ENCODE measurements at places on chromosomes 6 and 20.

DNA sequence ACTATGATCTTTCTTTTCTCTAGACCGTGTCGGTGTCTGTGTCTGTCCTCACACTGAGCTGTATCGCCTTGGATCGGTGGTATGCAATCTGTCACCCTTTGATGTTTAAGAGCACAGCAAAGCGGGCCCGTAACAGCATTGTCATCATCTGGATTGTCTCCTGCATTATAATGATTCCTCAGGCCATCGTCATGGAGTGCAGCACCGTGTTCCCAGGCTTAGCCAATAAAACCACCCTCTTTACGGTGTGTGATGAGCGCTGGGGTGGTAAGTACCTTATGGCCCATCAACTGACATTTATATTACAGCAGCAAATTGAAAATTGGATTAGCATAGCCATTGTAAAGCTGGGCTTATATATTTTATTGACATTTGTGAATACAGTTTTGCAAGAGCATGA, 72.2 kb upstream of the GFRAL start:
- DNase-seq = no peak

DNA sequence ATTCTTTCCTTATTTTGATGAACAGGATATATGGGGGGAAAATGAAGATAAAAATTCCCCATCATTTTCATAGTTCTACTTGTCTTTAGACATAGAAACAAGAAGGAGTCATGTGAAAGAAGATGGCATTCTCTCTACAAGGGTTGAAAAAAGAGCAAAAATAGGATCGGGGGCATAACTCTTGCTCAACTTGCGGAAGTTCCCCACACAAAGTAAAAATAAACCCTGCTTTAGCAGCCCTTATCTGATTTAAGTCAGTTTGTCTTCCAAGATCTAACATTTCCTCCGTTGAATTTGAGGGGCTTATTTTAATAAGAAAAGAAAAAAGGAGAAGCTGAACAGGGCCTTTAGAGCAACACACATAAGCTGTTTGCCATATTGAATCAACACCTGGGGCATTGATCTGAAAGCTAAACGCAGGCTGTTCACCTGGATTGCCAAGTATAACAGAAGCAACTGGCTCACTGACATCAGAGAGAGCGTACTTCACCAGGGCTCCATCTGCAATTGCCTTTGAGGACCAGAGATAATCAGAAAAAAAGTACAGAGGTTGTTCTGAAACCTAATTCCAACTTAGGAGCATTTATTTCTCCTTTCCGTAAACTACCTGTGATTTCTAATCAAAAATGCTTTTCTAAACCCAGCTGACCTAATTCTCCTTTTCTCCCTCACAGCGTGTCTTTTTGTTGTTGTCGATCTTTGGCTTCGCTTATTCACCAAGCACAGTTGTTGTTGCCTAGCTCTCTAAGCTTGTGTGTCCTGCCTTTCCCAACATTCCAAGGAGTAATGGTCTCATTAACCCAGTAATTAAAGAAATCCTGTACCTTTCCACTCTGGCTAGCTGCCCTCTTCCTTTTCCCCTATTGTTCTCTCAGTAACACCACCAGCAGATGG, 568.0 kb downstream of the KIF16B start:
- no peak for DNase-seq

- DNase-seq = no peak
These were observed 1.9 kb downstream of the GDF5 start for GRCh38 chr20:35436177-35436573.

DNA sequence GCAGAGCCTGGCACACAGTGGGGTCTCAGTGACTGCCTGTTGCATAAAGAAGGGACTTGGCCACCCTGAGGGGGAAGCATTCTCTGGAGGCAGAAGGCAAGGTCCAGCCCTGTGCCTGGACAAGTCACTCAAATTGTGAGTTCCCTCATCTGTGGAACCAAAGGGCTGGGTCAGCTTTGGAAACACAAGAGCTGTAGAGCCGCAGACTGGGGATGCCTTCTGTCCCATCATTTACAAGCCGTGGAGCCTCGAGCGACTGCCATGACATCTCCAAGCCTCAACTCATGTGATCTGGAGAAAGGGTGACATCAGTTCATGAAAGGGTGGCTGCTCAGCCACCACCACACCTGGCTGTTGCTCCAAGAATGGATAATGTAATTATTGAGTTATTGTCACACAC, 20.4 kb upstream of the SIRPD start:
- no peak for DNase-seq

DNA sequence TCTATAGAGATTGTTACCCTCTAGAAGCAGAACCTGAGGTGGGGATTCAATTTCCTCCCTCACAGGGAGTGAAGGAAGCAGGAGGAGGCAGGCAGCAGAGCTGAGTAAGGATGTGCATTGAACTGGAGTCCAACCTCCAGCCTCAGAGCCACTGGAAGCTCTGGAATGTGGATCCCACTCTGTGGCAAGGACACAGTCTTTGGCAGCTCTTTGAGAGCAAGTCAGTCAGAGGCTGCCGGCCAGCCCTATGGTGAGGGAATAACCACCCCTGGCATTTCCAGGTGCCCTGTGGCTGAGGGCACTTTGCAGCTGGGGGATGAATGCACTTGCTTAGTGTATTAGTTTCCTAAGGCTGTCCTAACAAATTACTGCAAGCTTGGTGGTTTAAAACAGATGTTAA, 37.2 kb downstream of the EBF4 start:
- no peak for DNase-seq

- DNase-seq = no peak
These were observed 4.1 kb downstream of the SLC17A9 start for GRCh38 chr20:62956387-62957135.

GRCh38 chr6:53892707-53893106, 97.9 kb downstream of the LRRC1 start:
- DNase-seq = no peak

DNA sequence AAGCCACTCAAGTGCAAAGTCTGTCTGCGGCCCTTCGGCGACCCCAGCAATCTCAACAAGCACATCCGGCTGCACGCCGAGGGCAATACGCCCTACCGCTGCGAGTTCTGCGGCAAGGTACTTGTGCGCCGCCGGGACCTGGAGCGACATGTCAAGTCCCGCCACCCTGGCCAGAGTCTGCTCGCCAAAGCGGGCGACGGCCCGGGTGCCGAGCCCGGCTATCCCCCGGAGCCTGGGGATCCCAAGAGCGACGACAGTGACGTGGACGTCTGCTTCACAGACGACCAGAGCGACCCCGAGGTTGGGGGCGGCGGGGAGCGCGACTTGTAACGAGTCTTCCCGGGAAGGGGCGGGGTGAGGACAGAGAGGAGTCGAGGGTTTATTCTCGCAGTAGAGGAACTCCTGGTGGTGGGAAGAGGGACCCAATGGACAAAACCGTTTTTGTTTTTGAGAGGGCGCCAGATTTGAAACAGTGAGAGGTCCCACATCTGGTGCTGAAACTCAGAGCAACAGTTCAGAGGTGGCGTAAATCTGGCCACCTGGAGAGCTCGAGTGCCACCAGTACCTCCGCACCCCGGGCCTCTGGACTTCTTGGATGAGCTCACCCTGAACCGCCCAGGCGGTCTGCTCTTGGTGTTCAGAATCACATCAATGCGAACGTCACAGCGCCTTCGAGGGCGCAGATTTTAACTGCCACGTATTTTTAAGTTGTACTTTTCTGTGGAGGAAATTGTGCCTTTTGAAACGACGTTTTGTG, 8.0 kb downstream of the PRDM13 start:
- DNase-seq = no peak

DNA sequence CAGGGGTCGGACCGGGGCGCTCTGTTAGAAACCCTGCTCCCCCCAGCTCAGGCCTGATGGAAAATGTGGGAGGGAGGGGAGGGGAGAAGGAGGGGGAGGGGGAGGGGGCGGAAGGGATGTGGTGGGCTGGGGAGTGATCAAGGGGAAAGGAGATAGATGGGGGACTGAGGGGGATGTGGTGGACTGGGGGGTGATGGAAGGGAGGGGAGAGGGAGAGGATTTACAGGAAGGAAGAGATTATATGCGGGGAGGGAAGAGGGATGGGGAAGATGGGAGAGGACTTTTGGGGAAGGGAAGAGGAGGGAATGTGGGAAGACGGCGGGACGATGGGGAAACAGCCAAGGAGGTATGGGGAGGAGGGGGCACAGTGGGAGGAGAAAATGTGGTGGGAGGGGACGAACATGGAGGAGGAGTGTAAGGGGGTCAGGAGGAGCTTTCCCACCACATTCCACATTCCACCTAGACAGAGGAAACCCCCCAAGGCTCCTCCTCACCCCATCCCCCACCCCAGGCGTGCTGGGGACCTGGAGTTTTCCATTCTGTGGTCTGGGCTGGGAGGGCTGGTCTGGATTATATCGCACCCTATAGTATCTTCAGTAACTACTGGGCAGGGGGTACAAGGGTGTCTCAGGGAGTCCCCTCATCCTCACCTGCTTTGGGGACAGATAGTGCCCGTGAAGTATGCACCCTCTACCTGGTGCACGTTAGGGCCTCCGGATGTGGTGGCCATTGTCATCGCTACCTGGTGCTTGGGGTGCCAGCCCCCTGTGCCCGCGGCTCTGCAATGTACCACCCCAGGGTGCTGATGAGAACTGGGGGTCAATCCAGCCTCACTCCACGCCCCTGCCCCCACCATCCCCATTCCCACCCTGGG, 578 bp upstream of the PTGIS start:
- DNase-seq = no peak

DNA sequence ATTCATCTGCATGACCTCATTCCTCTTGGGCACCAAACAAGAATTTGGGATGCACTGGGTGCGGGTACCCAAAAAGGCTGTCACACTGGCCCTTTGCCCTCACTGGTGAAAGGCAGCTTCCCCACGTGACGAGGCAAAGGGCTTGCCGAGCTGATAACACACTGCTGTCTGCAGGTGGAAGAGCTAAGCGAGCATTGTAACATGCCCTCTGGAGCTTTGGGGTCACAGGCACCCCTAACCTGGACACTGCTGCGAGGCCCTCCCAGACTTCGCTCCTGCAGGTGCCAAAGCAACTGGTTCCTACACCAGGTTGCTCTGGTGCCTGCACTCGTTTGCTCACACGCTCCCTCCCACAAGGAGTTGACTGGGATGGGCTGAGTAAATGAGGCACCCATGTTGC, 1595.7 kb downstream of the HACE1 start:
- DNase-seq = no peak

GRCh38 chr6:106084106-106084988, 1.8 kb upstream of the PRDM1 start:
- peak; percentile 47 for DNase-seq

- DNase-seq = no peak
These were observed 204.7 kb upstream of the ARG1 start for GRCh38 chr6:131368198-131368911.

- DNase-seq = no peak
These were observed 539.3 kb upstream of the ID4 start for GRCh38 chr6:19297880-19298279.

DNA sequence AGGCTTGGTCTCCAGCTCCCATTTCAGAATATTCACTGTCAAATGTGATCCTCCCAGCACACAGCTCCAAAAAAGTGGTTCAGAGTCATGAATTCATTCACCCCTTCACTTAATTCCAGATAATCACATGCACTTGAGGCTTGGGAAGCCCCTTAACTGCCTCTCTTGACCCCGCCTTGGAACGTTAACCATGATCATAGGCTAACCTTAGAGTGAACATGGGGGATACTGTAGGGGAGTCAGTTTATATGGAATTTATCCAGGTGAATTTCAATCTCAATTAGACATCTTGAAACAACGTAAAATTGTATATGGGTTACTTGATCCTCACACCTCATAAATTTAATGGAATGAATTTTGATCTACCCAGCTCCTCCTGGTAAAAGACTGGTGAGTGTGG, 346.8 kb upstream of the ARID1B start:
- no peak for DNase-seq

GRCh38 chr20:34377072-34377847, 14.2 kb downstream of the ITCH start:
- DNase-seq = no peak

- no peak for DNase-seq
These were observed 50.3 kb downstream of the UTRN start for GRCh38 chr6:144335311-144335861.

DNA sequence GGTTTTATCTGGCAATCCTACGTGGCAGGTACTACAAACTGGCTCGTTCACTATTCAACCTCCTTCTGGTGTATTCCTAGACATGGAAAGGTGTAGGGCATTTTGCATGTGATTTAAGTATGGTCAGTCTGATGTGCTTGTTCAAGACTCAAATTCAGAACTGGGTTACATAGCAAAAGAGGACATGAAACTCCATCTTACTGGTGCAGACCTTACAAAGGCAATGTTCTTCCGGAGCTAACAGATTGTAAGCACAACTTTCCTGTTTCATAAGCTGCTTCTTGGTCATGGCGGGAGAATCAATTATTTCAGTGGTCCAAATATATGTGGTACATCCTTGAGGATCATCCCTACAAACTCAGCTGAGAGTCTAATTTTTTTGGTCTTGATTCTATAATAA, 703.4 kb downstream of the EPM2A start:
- DNase-seq = no peak

- DNase-seq = peak; percentile 46
These were observed 234.1 kb downstream of the GMPR start for GRCh38 chr6:16472349-16473069.

DNA sequence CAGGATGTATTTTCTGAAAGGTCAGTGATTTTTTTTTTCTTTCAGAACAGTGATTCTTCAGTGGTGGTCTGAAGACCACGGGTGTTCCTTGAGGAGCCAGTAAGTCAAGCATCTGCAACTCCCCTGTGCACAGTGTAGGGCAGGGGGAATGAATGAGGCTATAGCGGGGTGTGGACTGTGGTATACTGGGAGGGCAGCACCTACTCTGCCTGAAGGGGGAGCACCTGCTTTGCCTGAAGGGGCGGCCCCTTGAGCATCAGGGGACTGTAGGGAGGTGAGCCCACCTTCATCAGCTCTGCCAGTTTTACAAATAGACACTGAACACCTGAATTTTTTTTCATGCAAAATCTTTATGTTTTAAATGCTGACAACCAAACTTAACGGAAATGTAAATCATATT, 77.5 kb upstream of the RIPOR2 start:
- DNase-seq = no peak

- DNase-seq = no peak
These were observed 12.4 kb downstream of the B4GALT5 start for GRCh38 chr20:49701241-49701790.

All from brain microvascular endothelial cell (primary cell).